Smooth muscle cell of the pulmonary artery (primary cell): ENCODE measurements at places on chromosomes 5 and 9. TPM values are rescaled to one million over a fixed set of nuclear protein-coding genes. Genes with fewer than 3 reads are reported as not detected.

Gene CD180
- not detected in 2 replicates for total RNA-seq

Gene NDUFA8
- 27.7 and 37.6 TPM in 2 replicates for total RNA-seq

Gene ZBTB6
- total RNA-seq, result 11.5 and 15.6 TPM in 2 replicates

Gene CCL19
- not detected in 2 replicates for total RNA-seq

Gene GPR21
- 2.2 and 3.1 TPM in 2 replicates for total RNA-seq

Gene PCDHGC3
- 77.2 and 94.3 TPM in 2 replicates for total RNA-seq

Gene PCDHB14
- 1.6 and 2.1 TPM in 2 replicates for total RNA-seq

Gene DCAF10
- total RNA-seq, result 58.6 and 61.9 TPM in 2 replicates

Gene RPL12
- 754 and 768 TPM in 2 replicates for total RNA-seq

Gene HTR1A
- total RNA-seq, result not detected in 2 replicates

Gene INSL4
- not detected in 2 replicates for total RNA-seq

Gene NDOR1
- 4.5 and 6.3 TPM in 2 replicates for total RNA-seq

Gene SPINK7
- total RNA-seq, result not detected in 2 replicates

Gene PCDHB2
- total RNA-seq, result 3.6 and 4.4 TPM in 2 replicates

Gene PFN3
- not detected in 2 replicates for total RNA-seq

Gene PCDHB15
- total RNA-seq, result 0.59 and 0.91 TPM in 2 replicates

Gene RASEF
- total RNA-seq, result 0.07 TPM in 2 replicates

Gene CRAT
- 70.1 and 73.5 TPM in 2 replicates for total RNA-seq

Gene CAMK2A
- 0.10 and 0.46 TPM in 2 replicates for total RNA-seq

Gene MRPL36
- total RNA-seq, result 32.0 and 42.7 TPM in 2 replicates

Gene GARIN3
- not detected in 2 replicates for total RNA-seq

Gene SCGB3A2
- not detected in 2 replicates for total RNA-seq

Gene ANXA1
- 637 and 658 TPM in 2 replicates for total RNA-seq

Gene SPATA31D4
- not detected in 2 replicates for total RNA-seq

Gene SHISAL2B
- total RNA-seq, result not detected in 2 replicates

Gene PCDHGB5
- 34.3 and 47.0 TPM in 2 replicates for total RNA-seq

Gene ADGRV1
- total RNA-seq, result 0.26 and 0.50 TPM in 2 replicates

Gene MIER3
- total RNA-seq, result 11.5 and 14.3 TPM in 2 replicates

Gene SAXO1
- total RNA-seq, result under 0.01 TPM in 1 of 2 replicates, not detected in the other

Gene PLAC8L1
- total RNA-seq, result 0.20 and 0.52 TPM in 2 replicates

Gene HAVCR1
- not detected in 2 replicates for total RNA-seq
